ENCODE measurements at places on chromosomes 4 and X.
A peak's percentile ranks its signal among the peaks of the same experiment; 100 is the strongest.

- peak; percentile 0 for DNase-seq
Observed at GRCh38 chrX:93985344-93986307, 311.6 kb downstream of the FAM133A start.

DNA sequence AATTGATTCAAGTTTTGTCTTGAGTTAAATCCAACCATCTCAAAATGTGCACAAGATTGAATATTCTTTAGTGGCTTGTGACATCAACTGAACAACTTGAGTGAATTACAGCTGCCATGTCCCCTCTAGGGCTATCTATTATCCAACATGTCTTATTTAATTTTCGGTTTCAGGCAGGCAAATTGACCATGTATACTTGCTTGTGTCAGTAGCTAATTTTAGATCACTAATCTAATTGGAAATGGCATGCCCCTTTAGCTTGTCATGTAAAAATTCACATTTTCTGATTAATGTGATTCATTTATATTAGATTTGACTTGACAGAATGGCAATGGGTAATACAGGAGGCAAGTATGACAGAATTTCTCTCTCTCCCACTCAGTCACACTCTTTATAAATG is 93.2 kb upstream of the NR0B1 start:
- DNase-seq, result no peak

GRCh38 chr4:170170861-170171260 is 81.1 kb upstream of the AADAT start:
- no peak for DNase-seq

- no peak for DNase-seq
Observed at GRCh38 chr4:80452768-80453167, 117.2 kb downstream of the CFAP299 start.

DNA sequence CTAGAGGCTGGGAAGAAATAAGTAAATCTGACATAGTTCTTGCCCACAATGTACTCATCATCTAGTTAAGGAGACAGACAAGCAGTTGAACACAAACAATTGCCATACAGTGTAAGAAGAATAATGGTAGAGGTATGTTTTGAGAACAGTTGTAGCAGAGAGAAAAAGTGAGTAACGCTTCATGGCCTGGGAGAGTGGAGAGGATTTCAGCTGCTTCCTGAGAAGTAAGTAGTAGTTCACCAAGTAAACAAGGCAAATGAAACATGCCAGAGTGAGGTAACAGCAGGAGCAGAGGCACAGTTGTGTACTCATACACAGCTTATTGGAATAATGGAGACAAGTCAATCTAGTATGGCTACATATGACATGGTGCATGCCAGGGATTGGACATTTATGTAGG is 53.6 kb upstream of the RAP2C start:
- DNase-seq, result no peak

DNA sequence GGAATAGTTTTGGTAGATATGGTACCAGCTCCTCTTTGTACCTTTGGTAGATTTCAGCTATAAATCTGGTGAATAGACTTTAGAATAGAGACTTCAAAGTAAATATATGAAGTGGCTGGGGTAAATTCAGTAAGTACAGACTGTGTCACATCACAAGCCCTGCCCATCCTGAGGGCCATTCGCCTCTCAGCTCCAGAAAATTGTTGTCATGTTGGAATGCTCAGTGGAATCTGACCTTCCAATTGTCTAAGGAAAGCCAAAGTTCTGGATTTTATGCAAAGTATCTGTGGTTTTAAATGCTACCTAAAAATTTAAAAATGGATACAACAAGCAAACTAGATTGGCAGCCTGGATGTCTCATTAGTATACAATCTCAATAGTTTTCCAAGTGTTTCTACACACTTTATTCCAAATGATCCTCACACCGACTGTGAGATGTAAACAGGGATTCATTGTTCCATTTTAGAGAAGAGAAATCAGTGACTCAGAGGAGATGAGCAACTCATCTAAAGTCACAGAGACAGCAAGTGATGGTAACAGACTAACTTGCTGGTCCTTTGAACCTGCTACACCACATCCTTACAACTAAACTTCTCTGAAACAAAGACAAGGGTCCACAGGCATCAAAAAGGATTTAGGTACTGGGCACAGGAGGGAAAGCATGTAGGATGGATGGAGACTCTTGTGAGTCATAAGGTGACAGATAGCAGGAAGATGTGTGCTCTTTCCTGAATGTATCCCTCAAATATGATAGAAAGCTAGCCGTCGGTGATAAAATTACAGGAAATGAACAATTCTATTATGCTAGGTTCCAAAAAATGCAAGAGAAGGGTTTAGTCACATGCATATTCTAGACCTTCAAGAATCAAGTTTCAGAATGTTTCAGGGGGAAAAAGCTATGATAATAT is 127.3 kb downstream of the ATP10D start:
- no peak for DNase-seq

DNA sequence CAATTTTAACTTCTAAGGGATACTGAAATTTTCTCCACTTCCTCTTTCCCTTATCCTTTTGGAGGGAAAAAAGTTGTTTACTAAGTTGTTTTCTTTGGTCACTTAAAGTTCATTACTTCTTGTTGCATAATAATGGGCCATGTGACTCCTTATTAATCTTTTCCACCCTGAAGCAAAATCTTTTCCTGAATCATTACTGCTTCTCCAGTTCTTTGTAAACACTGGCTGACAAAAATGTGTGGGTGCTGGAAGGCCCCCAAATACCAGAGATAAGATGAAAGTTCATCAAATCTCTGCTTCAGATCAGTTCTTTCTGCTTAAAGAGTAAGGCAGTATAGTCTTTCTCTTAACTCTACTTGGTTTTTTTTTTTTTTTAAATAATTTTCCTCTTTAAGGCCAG is 108.9 kb upstream of the NHS start:
- DNase-seq, result no peak

GRCh38 chr4:172727631-172728030 is 441.0 kb upstream of the GALNT7 start:
- no peak for DNase-seq

DNA sequence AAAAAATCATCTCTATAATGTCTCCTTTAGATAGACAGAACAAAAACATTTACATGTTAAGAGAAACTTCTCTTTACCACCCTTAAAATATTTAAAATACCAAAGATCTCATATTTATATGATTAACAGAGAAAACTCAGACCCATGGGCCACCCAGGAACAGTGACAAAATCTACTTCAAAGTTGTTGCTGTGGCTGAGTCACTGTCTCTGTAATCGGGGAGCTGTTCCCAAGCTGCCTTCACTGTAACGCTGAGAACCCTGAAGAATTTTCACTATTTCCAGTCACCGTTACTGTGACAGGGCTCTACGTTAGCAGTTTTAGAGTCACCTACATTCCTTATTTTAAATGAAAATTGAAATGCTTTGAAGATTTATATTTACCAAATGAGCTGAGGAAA is 9.0 kb upstream of the DAPP1 start:
- no peak for DNase-seq

DNA sequence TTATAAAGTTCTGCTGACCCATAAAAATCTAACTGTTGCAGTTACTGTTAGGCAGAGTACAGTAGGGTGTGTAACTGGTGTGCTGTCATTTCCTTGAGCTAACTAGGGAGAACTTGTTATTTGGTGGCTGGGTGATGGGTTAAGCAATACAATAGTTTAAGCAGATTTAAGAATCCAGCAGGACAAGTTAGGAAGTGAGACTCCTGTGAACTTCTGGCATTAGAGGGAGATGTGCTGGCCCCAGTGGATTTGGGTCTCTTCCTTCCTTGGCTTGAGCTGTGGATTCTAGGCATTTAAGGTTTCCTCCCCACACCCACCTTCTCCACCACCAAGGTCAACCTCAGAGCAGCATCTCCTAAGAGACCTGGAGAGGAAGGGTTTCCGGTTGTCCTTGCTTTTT is 70.5 kb downstream of the CLCN5 start:
- DNase-seq, result no peak

- DNase-seq, result no peak
Observed at GRCh38 chr4:1713003-1713851, 1.1 kb upstream of the SLBP start.

- no peak for DNase-seq
Observed at GRCh38 chrX:113315927-113316326, 475.3 kb upstream of the AMOT start.

DNA sequence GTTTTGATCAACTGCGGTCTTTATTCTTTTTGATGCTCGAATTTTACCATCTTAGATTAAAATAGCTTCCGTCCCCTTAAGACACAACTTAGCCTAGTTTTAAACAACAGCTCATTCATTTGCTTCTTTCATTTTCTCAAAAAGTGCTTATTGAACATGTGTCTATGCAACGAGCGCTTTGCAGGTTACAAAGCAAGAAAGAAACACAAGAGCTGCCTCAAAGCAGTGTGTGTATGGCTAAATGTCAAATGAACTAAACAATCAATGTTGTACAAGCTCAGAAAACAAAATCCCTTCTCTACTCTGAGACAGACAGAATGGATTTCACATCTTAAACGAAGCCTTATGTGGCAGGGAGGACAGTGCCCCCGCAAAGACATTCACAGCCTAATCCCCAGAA is 61.0 kb downstream of the EVC2 start:
- DNase-seq, result no peak

DNA sequence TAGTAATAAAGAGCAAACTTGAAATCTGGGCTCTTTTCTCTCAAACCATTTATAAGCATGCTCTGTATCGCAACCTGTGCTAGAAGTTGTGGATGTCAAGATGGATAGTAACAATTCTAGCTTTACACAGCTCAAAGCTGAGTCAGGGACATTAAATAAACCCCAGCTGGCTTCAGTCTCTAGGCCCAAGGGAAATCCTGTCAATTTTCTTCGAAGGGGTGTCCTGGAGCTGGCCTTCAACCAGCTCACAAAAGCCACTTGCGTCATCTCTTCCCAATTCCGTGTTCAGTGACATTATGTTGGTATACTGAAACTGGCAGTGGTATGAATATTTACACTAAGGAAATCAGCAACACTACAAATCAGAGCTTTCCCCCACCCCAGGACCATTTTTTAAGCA is 89.8 kb upstream of the PRKG2 start:
- no peak for DNase-seq
